GM23338 (cell line): ENCODE measurements at places on chromosomes 5 and 9. TPM values are rescaled to one million over a fixed set of nuclear protein-coding genes. Genes with fewer than 3 reads are reported as not detected.

DNA sequence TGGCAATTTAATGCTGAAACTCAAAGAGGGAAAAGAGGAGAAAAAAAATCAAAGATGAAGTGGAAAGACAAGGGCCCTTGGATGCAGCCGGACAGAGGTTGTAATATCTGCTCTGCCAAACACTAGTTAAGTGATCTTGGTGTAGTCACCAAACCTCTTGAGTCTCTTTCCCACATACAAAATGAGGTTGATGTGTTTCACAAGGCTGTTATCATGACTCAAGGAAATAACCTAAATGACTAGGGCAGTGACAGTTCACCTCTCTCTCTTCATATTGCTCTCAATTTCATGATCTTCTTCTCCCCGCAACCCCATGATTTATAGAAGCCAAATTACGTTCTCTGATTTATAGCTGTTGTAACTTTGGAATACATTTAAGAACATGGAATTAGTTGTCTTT lies 44.9 kb downstream of the PIK3R1 start:
- no peaks in the 10 kb centered on the region for H3K36me3 ChIP-seq
- no peak for DNase-seq
- no peak overlapping the region for H3K27ac ChIP-seq
- no peak overlapping the region for H3K4me3 ChIP-seq
- H3K4me1 ChIP-seq, result no peaks in the 10 kb centered on the region

GRCh38 chr9:129316281-129317030 lies 138.4 kb upstream of the IER5L start:
- H3K36me3 ChIP-seq, result no peaks in the 10 kb centered on the region
- H3K4me3 ChIP-seq, result no peak overlapping the region
- H3K27me3 ChIP-seq, result peaks cover 5% of the 10 kb centered on the region; the same call in 1 of the 2 replicates
- H3K4me1 ChIP-seq, result peaks cover 9% of the 10 kb centered on the region; the same call in 1 of the 2 replicates

The ROR2 gene
- 15.5 and 18.8 TPM in 2 replicates for total RNA-seq

- H3K36me3 ChIP-seq, result 0 out of 2 replicates have a peak, but pooled peaks cover 3% of the 10 kb centered on the region
- H3K27me3 ChIP-seq, result no peaks in the 10 kb centered on the region
- no peak overlapping the region for H3K4me3 ChIP-seq
- no peak for DNase-seq
These were observed 24.4 kb downstream of the CYFIP2 start for GRCh38 chr5:157290156-157290980.

The SLC25A2 gene
- not detected in 2 replicates for total RNA-seq

The TTC23L gene
- 2.2 and 3.6 TPM in 2 replicates for total RNA-seq

DNA sequence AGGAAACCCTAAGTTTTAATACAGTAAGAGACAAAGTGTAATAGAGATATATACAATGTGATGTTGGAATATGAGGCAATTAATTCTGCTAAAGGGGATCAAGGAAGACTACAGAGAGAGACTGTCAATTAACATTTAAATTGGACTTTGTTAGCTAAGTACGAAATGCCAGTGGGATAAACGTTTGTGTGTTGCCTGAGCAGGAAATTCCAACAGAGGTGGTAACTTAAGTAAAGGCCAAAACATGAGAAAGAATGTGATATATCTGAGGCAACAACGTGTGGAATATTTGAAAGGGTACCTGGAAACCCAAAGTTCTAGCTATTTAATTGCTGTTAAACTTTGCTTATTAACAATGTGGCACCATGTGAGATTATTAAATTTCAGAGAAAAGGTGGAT lies 1666.9 kb upstream of the WWC1 start:
- no peaks in the 10 kb centered on the region for H3K36me3 ChIP-seq
- peaks cover 16% of the 10 kb centered on the region for H3K4me1 ChIP-seq
- H3K4me3 ChIP-seq, result no peak overlapping the region

The PCDHGA11 gene
- total RNA-seq, result 8.9 and 10.7 TPM in 2 replicates

GRCh38 chr5:11224436-11225187 lies 463.6 kb upstream of the DAP start:
- H3K4me1 ChIP-seq, result no peaks in the 10 kb centered on the region
- no peaks in the 10 kb centered on the region for H3K27me3 ChIP-seq
- no peaks in the 10 kb centered on the region for H3K36me3 ChIP-seq

GRCh38 chr5:77210964-77211690 lies 647 bp downstream of the PDE8B start:
- H3K4me3 ChIP-seq, result peak overlapping the region; percentile 73
- H3K27ac ChIP-seq, result no peak overlapping the region
- peaks cover 3% of the 10 kb centered on the region; the same call in 1 of the 2 replicates for H3K4me1 ChIP-seq
- peak; percentile 78 for DNase-seq
- H3K36me3 ChIP-seq, result no peaks in the 10 kb centered on the region

The CTXN3 gene
- not detected in 2 replicates for total RNA-seq

DNA sequence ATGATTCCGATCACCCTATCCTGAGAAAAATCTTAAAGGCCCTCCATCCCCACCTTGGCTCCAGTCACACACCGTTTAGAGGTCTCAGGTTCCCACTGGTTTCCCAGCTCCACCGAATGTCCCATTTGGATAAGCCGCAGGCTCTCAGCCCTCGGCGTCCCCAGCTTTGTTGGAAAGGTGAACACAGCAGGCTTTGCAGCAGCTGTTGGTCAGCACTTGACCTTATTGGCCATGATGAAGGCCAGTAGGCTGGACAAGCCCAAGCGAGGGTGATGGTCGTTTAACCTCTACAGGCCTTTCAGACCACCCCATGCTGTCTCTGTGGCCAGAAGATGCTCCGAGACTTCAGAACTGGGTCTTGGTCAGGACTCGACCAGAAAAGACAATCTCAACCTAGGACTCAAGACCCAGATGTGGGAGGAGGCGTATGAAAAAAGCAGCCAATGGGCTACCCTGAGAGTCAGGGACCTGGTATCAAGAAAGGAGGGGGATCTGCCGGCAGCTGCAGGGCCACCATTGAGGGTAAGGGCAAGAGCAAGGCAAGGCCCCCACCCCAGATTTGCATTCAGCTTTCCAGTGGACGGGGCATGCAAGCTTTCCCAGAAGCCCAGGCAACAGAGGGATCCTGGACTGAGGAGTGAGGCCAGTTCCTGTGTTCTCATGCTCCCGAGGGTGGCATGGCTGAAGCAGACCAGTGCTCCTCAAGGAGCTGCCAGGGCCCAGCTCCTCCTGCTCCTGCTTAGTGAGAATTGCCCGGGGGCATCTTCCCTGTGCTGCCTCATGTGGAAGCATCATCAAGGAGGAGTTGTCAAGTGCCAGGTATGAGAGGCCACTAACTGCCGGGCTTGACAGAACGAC lies 13.4 kb downstream of the UBE2QL1 start:
- H3K27me3 ChIP-seq, result no peaks in the 10 kb centered on the region
- H3K27ac ChIP-seq, result no peak overlapping the region
- H3K36me3 ChIP-seq, result no peaks in the 10 kb centered on the region
- H3K4me1 ChIP-seq, result peaks cover 4% of the 10 kb centered on the region

The HRH2 gene
- total RNA-seq, result 5.9 and 6.8 TPM in 2 replicates

GRCh38 chr9:107483666-107484065 lies 5.9 kb downstream of the KLF4 start:
- H3K27me3 ChIP-seq, result peaks cover 34% of the 10 kb centered on the region
- no peak overlapping the region for H3K27ac ChIP-seq
- peaks cover 8% of the 10 kb centered on the region for H3K4me1 ChIP-seq
- no peak overlapping the region for H3K4me3 ChIP-seq
- DNase-seq, result no peak

DNA sequence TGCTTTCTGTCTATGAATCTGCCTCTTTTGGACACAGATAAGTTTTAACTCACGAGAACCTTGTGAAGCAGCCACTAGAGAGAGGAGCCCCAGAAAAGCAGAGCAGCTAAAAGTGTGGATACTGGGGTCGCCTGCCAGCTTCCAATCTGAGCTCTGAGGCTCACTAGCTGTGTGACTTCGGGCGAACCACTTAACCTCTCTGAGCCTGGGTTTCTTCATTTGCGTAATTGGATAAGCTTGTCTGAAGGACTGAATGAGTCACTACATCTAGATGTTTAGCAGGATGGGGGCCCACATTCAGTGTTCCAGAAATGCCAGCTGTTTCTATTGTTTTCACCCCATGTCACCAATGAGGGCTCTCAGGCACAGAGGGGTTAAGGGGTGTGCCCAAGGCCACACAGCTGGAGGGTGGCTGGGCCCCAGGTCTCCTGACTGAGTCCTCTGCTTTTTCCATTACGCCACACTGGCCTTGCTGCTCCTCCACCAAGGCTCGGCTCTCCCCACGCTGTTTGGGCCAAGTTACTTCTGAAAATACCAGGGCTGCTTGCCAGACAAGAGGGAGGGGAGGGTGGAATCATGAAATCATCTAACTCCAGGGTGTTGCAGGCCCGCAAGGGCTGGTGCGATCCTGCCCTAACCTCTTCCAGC lies 36.2 kb downstream of the SH3PXD2B start:
- no peak overlapping the region for H3K4me3 ChIP-seq
- no peak for DNase-seq
- peaks cover 11% of the 10 kb centered on the region for H3K36me3 ChIP-seq
- H3K27me3 ChIP-seq, result no peaks in the 10 kb centered on the region
- H3K27ac ChIP-seq, result no peak overlapping the region
- H3K4me1 ChIP-seq, result no peaks in the 10 kb centered on the region

GRCh38 chr5:85814596-85814995 lies 803.1 kb upstream of the COX7C start:
- no peaks in the 10 kb centered on the region for H3K36me3 ChIP-seq
- H3K4me1 ChIP-seq, result peaks cover 23% of the 10 kb centered on the region; the same call in 1 of the 2 replicates
- peak overlapping the region; percentile 47 for H3K27ac ChIP-seq
- no peak overlapping the region for H3K4me3 ChIP-seq
- H3K27me3 ChIP-seq, result no peaks in the 10 kb centered on the region
- peak; percentile 70 for DNase-seq

DNA sequence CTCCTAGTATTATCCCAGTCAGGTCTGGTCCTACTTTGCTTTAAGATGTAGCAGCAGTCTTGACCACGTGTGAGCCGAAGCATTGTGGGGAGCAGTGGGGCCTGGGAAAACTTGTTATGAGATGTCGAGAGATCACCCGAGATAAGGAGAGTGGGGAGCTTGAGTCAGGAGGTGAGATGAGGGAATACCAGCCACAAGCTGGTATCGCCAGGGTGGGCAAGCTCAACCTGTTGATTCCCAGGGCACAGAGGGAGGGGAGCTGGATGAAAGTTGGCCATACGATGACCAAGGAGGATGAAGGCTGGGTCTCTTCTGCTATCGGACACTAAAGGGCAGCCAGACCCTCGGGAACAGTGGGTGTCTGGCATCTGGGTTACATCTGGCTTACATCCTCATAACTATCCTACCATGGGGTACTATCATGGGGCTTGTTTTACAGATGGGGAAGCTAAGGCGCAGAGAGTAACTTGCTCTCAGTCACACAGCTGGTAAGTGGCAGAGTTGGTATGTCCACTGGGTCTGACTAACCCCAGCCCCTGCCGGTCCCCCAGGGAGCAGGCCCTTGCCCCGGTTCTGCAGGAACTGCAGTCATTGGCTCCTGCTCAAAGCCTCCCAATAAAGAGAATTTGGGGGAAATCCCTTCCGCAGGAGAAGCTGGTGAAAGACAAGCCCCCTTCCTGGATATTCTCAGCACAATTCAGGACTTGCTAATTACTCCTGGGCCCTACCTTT lies 13.4 kb upstream of the TIFAB start:
- peak overlapping the region; percentile 57; the same call in 1 of the 2 replicates for H3K4me3 ChIP-seq
- DNase-seq, result no peak
- H3K4me1 ChIP-seq, result peaks cover 14% of the 10 kb centered on the region; the same call in 1 of the 2 replicates
- no peaks in the 10 kb centered on the region for H3K36me3 ChIP-seq

GRCh38 chr9:21967169-21967568 lies 27.0 kb downstream of the CDKN2A start:
- peaks cover 54% of the 10 kb centered on the region for H3K4me1 ChIP-seq
- peaks cover 100% of the 10 kb centered on the region for H3K27me3 ChIP-seq
- H3K4me3 ChIP-seq, result no peak overlapping the region
- peak; percentile 55 for DNase-seq

- H3K4me1 ChIP-seq, result no peaks in the 10 kb centered on the region
- no peaks in the 10 kb centered on the region for H3K27me3 ChIP-seq
- no peak overlapping the region for H3K4me3 ChIP-seq
- no peak for DNase-seq
These were observed 29.9 kb downstream of the HSPA4 start for GRCh38 chr5:133081703-133082102.

GRCh38 chr5:110865400-110866094 lies 126.7 kb downstream of the SLC25A46 start:
- H3K27ac ChIP-seq, result no peak overlapping the region
- no peaks in the 10 kb centered on the region for H3K4me1 ChIP-seq
- no peaks in the 10 kb centered on the region for H3K27me3 ChIP-seq
- H3K4me3 ChIP-seq, result no peak overlapping the region
- no peaks in the 10 kb centered on the region for H3K36me3 ChIP-seq
- peak; percentile 87 for DNase-seq

The MYORG gene
- 4.9 and 7.3 TPM in 2 replicates for total RNA-seq

The ANKRD34B gene
- total RNA-seq, result 1.5 and 2.9 TPM in 2 replicates

The SV2C gene
- total RNA-seq, result 0.07 and 0.12 TPM in 2 replicates

- DNase-seq, result no peak
- H3K27ac ChIP-seq, result peak overlapping the region; percentile 46; the same call in 1 of the 2 replicates
- no peak overlapping the region for H3K4me3 ChIP-seq
- H3K4me1 ChIP-seq, result peaks cover 25% of the 10 kb centered on the region
- no peaks in the 10 kb centered on the region for H3K36me3 ChIP-seq
These were observed 383.4 kb downstream of the ENC1 start for GRCh38 chr5:74257060-74257527.

GRCh38 chr9:23322392-23322791 lies 503.6 kb downstream of the ELAVL2 start:
- peaks cover 25% of the 10 kb centered on the region for H3K27me3 ChIP-seq
- H3K36me3 ChIP-seq, result no peaks in the 10 kb centered on the region
- no peaks in the 10 kb centered on the region for H3K4me1 ChIP-seq

GRCh38 chr5:124884114-124884513 lies 137.7 kb upstream of the ZNF608 start:
- no peak overlapping the region for H3K4me3 ChIP-seq
- no peak overlapping the region for H3K27ac ChIP-seq
- no peaks in the 10 kb centered on the region for H3K36me3 ChIP-seq
- DNase-seq, result no peak
- no peaks in the 10 kb centered on the region for H3K27me3 ChIP-seq

DNA sequence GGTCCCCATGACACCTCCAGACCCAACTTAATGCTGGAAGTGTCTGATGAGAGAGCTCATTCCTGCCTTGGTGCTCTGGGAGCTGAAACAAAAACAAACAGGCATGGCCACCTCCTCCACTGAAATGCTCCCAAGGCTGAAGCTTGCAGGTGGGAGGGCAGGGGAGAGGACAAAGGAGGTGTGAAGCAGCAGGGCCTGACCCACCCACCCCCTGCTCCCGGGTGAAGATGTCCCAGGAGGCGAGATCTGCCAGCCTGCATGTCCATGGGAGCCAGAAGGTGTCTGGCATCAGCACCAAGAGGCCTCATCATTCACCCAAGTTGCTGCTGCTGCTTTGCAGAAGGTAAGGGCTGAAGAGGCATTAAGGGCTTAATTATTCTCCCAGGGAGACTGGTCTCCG lies 4.2 kb upstream of the CCIN start:
- H3K4me1 ChIP-seq, result peaks cover 27% of the 10 kb centered on the region
- no peak overlapping the region for H3K27ac ChIP-seq
- DNase-seq, result no peak
- no peaks in the 10 kb centered on the region for H3K27me3 ChIP-seq

The FYB1 gene
- total RNA-seq, result not detected in 2 replicates
